ENCODE measurements at places on chromosomes 1 and 21. TPM values are rescaled to one million over a fixed set of nuclear protein-coding genes. Genes with fewer than 3 reads are reported as not detected.

Gene BSND
- not detected for total RNA-seq

Gene ZBTB37
- 1.4 TPM for total RNA-seq

Gene BCL2L15
- not detected for total RNA-seq

Gene FCER1G
- total RNA-seq, result not detected

Gene LCE2B
- total RNA-seq, result not detected

Gene SLC44A5
- total RNA-seq, result 0.10 TPM

Gene SPRR2D
- not detected for total RNA-seq

Gene SPRR2A
- total RNA-seq, result not detected

Gene PAQR7
- total RNA-seq, result 3.4 TPM
